ENCODE measurements at places on chromosomes 2 and 18. TPM values are rescaled to one million over a fixed set of nuclear protein-coding genes. Genes with fewer than 3 reads are reported as not detected.

The MC5R gene
- 1.7 TPM for total RNA-seq

The TMEM17 gene
- total RNA-seq, result 7.0 TPM

The HPCAL1 gene
- total RNA-seq, result 7.9 TPM

The RASGRP3 gene
- total RNA-seq, result 4.1 TPM

The RNF125 gene
- 21.4 TPM for total RNA-seq

The DYSF gene
- total RNA-seq, result 2.9 TPM

The SULT1C4 gene
- total RNA-seq, result 17.1 TPM

The APOB gene
- 1.7 TPM for total RNA-seq

The GBX2 gene
- 6.7 TPM for total RNA-seq

The ERICH2 gene
- total RNA-seq, result not detected

The CMPK2 gene
- 15.6 TPM for total RNA-seq

The SERPINB3 gene
- total RNA-seq, result 0.96 TPM

The PDCD1 gene
- total RNA-seq, result not detected

The MARCO gene
- total RNA-seq, result not detected

The SH2D6 gene
- 4.6 TPM for total RNA-seq

The ZNF532 gene
- total RNA-seq, result 116 TPM

The CAVIN2 gene
- 16.4 TPM for total RNA-seq

The FBXO41 gene
- 1.2 TPM for total RNA-seq

The SIX2 gene
- 0.48 TPM for total RNA-seq

The FARSB gene
- 12.0 TPM for total RNA-seq

The PRSS56 gene
- not detected for total RNA-seq

The FZD7 gene
- total RNA-seq, result 85.7 TPM

The CHRND gene
- 1.7 TPM for total RNA-seq

The COL3A1 gene
- total RNA-seq, result 35,960 TPM

The DRC1 gene
- not detected for total RNA-seq

The SEC11C gene
- total RNA-seq, result 10.8 TPM

The PDCL3 gene
- total RNA-seq, result 14.2 TPM

The SP140 gene
- total RNA-seq, result 8.2 TPM

The CNGA3 gene
- total RNA-seq, result 1.2 TPM

The DIPK1C gene
- 3.1 TPM for total RNA-seq
